ENCODE measurements at places on chromosomes 3 and 15.

GRCh38 chr3:174072675-174073074 lies 675.1 kb downstream of the NLGN1 start:
- DNase-seq = no peak

GRCh38 chr3:169668957-169669741 lies 5.6 kb upstream of the MECOM start:
- no peak for DNase-seq

GRCh38 chr15:45402955-45403877 lies 24.9 kb upstream of the GATM start:
- DNase-seq = peak; percentile 32

DNA sequence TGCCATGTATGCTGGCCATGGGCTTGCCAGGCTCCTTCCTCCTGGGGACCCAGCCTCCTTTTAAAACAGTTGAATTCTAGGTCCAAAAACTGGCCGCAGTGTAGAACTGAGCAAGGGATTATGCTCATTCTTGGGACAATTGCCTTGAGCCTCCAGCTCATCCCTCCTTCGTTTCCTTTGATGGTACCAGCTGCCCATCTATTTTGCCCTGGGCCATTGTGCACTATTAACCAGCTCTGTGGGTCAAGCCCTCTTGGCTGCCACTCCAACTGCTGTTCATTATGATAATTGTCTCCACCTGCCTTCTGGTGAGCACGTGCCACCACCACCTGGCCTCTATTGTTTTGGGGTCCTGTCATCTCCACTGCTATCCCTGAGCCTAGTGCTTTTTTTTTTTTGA lies 75.8 kb upstream of the SYN2 start:
- DNase-seq = no peak

- no peak for DNase-seq
Observed at GRCh38 chr15:94131875-94132274, 99.5 kb upstream of the MCTP2 start.

DNA sequence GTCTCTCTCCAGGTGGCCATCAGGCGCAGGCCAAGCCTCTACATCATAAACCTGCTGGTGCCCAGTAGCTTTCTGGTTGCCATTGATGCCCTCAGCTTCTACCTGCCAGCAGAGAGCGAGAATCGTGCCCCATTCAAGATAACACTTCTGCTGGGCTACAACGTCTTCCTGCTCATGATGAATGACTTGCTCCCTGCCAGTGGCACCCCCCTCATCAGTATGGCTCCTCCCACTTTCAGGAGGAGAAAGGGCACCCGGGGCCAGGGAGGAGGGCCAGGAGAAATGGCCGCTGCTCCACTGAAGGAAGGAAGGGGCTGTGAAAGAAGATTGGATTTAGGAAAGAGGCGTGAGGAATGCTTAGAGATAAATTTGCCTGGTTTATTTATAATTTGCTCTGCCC lies 6.6 kb downstream of the HTR3C start:
- no peak for DNase-seq

GRCh38 chr3:184157206-184157605 lies 2.0 kb downstream of the DVL3 start:
- DNase-seq = no peak

DNA sequence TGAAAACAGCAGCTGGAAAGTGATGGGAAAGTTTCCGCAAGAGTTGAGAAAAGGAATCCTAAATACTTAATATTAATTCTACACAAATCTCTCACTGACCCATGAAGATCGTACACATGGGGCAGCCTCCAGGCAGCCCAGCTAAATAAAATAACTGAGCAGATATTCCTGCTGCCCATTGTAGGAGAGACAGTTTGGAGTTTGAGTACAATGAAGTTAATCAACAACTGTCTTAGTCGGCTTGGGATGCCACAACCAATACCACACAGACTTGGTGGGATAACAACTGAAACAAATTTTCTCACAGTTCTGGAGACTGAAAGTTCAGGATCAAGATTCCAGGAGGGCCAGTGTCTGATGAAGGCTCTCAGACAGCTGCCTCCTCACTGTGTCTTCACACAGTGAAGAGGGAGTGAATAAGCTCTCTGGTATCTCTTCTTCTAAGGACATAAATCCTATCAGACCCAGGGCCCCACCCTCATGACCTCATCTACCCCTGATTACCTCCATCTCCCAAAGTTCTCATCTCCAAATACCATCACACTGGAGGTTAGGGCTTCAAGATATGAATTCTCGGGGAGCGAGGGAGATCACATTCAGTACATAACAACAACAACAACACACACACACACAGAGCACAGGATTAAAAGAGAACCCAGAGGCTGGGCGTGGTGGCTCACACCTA lies 9.7 kb downstream of the TRPM7 start:
- no peak for DNase-seq
